ENCODE measurements at places on chromosomes 2 and 18.

DNA sequence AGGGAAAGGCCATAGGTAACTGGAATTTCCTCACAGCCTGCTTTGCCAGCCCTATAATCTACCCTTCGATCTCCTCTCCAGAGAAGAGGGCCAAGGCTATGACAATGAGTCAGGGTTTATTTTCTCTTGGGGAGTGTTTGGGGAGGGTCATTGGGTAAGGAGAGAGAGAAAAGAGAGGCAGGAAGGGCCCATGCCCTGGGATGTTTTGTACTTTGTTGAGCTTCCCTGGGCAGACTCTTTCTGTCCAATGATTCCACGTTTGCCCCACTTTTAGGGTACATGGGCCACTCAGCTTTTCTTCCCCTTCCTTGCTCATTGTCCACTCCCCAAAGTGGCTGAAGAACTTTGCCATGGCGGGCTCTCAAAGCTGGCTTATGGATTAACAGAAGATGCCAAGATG is 224.2 kb downstream of the ALK start:
- no peak for DNase-seq

DNA sequence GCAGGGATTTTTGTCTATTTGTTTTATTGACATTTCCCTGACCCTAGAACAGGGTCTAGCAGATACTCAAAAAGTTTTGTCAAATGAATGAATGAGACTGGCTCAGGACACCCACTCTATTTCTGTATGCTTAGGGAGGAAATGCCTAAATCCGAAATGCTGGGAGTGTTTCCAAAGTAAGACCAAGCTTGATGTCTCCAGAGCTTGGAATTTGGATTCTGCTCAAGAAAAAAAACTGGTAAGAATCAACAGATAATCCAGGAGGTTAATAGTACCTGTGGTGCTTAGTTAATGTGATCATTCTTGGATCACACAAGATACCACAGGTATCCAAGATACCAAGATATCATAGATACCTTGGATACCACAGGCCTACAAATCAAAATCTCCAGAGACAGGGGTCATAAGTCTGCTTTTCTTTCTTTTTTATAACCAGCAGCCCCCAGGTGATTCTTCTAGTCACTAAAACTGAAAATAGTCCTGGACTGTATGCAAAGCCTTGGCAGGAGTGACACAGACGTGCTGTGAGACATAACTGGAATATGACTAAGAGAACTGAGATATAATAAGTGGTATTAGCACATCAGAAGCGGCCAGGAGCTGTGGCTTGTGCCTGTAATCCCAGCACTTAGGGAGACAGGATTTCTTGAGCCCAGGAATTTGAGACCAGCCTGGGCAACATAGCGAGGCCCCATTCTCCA is 39.9 kb upstream of the SP3 start:
- no peak for DNase-seq

GRCh38 chr2:72605836-72606442 is 219.9 kb downstream of the EXOC6B start:
- DNase-seq: no peak

DNA sequence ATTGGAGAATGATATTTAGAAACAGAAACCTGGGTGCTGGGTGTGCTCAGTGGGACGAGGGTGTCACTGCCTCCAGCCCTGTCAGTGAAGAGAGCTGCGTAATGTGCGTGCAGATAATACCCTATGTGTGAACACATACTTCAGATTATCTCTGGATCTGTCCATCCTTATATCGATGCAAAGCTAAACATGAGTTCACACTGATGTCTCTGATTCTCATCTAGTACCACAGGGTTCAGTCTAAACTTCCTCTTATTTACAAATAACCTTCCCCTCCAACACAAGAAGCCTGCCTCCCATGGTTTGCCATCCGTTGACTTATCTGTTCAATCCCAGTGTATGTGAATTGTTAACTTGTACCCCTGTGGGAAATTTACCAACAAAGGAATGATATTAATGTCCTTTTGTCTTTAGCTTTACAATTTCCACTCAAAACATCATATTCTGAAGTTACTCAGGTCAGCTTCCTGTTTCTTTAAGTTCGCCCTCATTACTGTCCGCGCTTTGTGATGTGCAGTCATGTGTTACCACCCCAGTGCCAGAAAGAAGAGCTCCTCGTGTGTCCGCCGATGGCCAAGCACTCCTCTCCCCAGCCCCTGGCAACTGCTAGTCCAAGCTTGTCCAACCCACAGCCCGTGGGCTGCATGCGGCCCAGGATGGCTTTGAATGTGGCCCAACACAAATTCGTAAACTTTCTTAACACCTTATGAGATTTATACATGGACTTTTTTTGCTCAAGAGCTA is 108.2 kb downstream of the RTP5 start:
- no peak for DNase-seq

DNA sequence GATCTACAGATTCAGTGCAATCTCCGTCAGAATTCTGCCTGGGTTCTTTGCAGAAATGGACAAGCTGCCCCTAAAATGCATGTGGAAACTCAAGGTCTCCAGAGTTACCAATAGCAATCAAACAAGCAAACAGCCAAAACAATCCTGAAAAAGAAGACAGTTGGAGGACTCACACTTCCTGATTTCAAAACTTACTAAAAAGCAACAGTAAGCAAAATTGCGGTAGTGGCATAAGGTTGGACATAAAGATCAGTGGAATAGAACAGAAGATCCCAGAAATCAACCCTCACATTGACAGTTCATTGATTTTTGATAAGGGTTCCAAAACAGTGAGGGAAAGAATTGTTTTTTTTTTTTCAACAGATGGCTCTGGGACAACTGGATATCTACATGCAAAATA is 59.7 kb downstream of the NPPC start:
- DNase-seq: no peak

- DNase-seq: no peak
Measured at GRCh38 chr2:176592216-176592615, 323.0 kb downstream of the MTX2 start.

DNA sequence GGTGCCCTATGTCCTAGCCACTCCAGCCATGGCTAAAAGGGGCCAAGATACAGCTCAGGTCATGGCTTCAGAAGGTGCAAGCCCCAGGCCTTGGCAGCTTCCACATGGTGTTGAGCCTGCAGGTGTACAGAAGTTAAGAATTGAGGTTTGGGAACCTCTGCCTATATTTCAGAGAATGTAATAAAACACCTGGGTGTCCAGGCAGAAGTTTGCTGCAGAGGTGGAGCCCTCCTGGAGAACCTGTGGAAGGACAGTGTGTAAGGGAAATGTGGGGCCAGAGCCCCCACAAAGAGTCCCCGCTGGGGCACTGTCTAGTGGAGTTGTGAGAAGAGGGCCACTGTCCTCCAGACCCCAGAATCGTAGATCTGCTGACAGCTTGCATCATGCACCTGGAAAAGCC is 74.1 kb downstream of the SMIM21 start:
- no peak for DNase-seq

DNA sequence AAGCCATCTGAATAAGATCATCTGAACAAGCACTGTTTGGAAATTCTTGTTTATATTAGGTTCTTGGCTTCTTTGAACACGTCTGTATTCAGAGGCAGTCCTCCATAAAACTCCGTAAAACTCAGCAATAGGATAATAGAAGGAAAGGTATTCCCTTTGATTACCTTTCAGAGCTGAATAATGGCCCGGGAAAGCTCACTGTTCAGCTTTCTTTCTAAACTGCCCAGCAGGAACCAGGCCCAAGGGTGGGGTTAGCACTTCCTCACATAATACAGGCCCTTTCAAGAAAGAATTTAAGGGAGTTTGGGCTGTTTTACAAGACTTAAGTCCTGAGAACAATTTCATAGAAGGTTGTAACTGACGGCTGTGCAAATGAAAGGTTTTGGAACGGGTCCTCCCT is 72.2 kb upstream of the PHLPP1 start:
- no peak for DNase-seq

- DNase-seq: no peak
Measured at GRCh38 chr2:151771599-151772358, 37.5 kb upstream of the NEB start.

GRCh38 chr2:17058772-17059402 is 393.3 kb upstream of the CYRIA start:
- no peak for DNase-seq

- DNase-seq: peak; percentile 82
Measured at GRCh38 chr2:190069936-190070696, 7.6 kb upstream of the MSTN start.

DNA sequence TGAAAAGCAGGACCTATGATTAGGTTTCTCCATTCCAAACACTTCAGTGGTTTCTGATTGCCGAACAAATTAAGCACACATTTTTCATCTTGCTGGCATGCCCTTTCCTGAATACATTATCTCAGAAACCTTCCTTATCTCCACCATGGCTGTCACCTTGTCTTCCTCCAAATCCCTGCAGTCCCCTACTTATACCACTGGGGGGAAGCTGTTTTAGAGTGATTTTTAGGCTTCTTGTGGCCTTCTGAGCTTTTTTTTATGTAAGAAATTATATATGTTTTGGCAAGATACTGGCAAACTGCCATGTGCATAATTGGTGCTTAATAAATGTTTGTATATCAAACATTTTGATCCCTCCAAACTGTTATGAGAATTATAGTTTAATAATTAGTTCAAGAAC is 229.2 kb downstream of the MYT1L start:
- no peak for DNase-seq

- DNase-seq: peak; percentile 18
Measured at GRCh38 chr2:127674241-127675209, 805 bp downstream of the LIMS2 start.

DNA sequence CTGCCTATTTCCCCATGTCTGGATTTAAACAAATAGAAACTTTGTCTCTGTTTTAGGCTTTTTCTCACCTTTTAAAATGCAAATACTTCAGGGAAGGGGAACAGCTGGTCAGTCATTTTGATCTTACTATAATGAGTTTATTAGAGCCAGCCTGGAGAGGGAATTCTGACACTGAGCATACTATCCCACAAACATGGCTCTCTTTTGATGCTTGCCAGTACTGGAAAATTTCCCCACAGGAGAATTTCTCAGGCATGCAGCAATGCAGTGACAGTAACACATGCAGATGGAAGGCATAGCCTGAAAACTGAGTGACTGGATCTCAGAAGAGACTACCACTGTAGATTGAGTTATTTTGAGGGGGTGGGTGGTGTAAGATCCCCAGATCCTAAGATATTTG is 974.3 kb upstream of the CELF4 start:
- DNase-seq: no peak

DNA sequence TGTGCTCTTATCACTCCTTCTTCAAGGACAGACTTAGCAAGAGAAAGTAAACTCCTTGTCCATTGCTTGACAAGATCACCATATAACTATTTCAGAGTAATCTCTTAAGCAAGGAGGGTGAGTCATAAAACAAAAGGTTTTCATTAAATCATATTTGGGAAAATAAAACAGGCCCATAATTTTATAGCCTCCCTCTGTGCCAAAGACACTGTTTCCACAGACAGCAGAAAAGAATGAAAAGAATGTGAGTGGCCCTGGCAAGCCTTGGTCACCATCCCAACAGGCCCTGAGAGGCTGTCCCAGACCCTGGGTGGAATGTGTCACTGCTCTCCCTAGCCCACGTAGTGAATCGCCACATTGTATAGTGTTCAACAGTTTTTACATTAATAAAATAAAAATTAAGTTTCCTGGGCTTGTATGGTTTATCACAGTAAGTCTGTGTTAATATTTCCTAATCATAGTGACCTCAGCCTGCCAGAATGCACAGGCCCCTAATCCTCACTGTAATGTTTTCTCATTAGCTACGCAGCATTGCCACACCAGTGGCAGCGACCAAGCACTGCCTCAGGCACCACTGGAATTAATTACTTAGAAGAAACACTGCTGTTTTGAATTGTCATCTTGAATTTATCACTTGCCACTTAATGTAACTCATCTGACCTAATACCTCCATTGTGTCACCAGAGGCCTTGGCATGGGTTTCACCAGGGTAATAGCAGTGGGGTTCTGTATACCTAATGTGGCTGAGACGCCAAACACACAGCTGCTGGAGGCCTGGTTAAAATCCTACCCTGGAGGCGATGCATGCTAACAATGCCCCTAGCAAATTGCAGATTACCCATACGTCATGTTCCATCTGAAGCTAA is 401.9 kb downstream of the LNPK start:
- DNase-seq: no peak

DNA sequence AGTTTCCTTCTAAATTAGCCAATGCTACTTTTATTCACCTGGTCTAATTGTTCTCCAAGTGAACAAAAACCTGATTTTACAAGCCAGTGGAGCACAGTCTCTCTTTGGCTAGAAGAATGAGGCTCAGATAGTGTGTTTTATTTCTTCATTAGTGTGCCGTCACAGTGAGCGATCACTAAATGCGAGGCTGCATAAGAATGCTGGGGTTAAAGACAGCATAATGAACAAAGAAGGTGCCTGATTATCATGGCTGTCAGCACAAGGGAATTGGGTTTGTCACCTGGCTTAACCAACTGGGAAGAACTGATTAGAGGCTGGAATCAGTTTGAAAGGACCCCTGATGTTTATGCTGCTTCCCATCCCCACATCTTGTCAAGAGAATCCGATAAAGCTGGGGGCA is 76.4 kb downstream of the EPHA4 start:
- DNase-seq: no peak

GRCh38 chr2:8587251-8587791 is 94.5 kb upstream of the ID2 start:
- DNase-seq: no peak

DNA sequence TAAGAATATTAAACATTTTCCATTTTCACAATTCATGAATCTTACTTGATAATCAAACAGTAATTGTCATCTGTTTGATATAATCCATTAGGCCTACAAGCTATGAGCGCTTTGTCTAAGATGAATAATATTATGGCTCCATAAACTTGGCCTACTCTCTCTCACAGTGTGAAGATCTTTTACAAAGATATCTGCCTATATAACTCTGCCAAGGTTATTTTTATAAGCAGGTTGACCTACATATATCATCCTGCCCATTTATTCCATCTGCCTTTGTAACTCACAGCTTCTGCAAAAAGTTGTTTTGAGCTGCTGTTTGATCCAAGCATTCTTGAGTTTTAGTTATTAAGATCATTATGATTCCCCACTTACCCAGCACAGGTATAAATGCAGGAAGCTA is 158.3 kb downstream of the PDE11A start:
- DNase-seq: no peak

DNA sequence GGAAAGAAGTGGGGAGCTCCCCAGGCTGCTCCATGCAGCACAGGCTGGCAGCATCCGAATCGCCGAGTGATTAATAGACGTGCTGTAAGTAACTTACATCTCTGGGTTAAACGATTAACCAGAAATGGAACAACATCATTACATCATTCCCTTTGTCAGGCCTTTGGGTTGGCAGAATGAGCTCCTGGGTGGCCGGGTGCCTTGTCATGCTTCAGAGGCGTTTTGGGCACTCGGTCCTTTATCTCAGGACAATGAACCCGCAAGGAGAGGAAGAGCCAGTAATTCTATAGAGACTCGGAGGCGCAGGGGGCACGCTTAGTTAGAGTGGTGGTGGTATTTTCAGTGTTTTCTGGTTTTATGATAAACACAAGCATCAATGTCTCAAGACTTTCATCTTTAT is 146.9 kb upstream of the TPO start:
- DNase-seq: no peak

GRCh38 chr2:16152071-16152927 is 211.9 kb downstream of the MYCN start:
- DNase-seq: no peak

GRCh38 chr2:240112914-240113690 is 23.0 kb downstream of the COPS9 start:
- no peak for DNase-seq

- no peak for DNase-seq
Measured at GRCh38 chr2:146981921-146982320, 862.9 kb upstream of the ACVR2A start.

All from inflammatory macrophage (primary cell).